ENCODE measurements at places on chromosomes 2 and 18. TPM values are rescaled to one million over a fixed set of nuclear protein-coding genes. Genes with fewer than 3 reads are reported as not detected.

GMCL1 gene
- 13.0 TPM for total RNA-seq

GRCh38 chr2:173741759-173742158 lies 223.4 kb downstream of the SP3 start:
- no peaks in the 10 kb centered on the region for H3K27me3 ChIP-seq
- H3K4me1 ChIP-seq: peaks cover 14% of the 10 kb centered on the region
- H3K4me3 ChIP-seq: no peak overlapping the region
- no peak overlapping the region for H3K27ac ChIP-seq
- H3K36me3 ChIP-seq: no peaks in the 10 kb centered on the region
- no peak for DNase-seq

MRO gene
- total RNA-seq: not detected

GRCh38 chr18:64693766-64694165 lies 544.9 kb upstream of the LINC00305 start:
- no peak overlapping the region for H3K4me3 ChIP-seq
- H3K4me1 ChIP-seq: no peaks in the 10 kb centered on the region
- H3K36me3 ChIP-seq: no peaks in the 10 kb centered on the region

DYNC1I2 gene
- 92.1 TPM for total RNA-seq

HMSD gene
- total RNA-seq: not detected

TACR1 gene
- total RNA-seq: 8.3 TPM

- H3K4me1 ChIP-seq: no peaks in the 10 kb centered on the region
- DNase-seq: no peak
- no peaks in the 10 kb centered on the region for H3K27me3 ChIP-seq
- H3K27ac ChIP-seq: no peak overlapping the region
- no peaks in the 10 kb centered on the region for H3K36me3 ChIP-seq
Measured at GRCh38 chr18:251572-251971, 16.3 kb downstream of the THOC1 start.

CRYGD gene
- total RNA-seq: not detected

GRCh38 chr2:237041231-237041630 lies 44.5 kb upstream of the COPS8 start:
- H3K4me3 ChIP-seq: no peak overlapping the region
- no peaks in the 10 kb centered on the region for H3K4me1 ChIP-seq
- no peaks in the 10 kb centered on the region for H3K36me3 ChIP-seq

GRCh38 chr2:202184557-202184956 lies 53.8 kb downstream of the SUMO1 start:
- H3K27ac ChIP-seq: no peak overlapping the region
- H3K4me3 ChIP-seq: no peak overlapping the region
- no peaks in the 10 kb centered on the region for H3K4me1 ChIP-seq
- no peak for DNase-seq
- no peaks in the 10 kb centered on the region for H3K27me3 ChIP-seq
- H3K36me3 ChIP-seq: no peaks in the 10 kb centered on the region

GRCh38 chr18:59140302-59140885 lies 710 bp downstream of the SEC11C start:
- no peak overlapping the region for H3K27ac ChIP-seq
- H3K27me3 ChIP-seq: no peaks in the 10 kb centered on the region
- peak overlapping the region; percentile 57 for H3K4me3 ChIP-seq
- no peaks in the 10 kb centered on the region for H3K36me3 ChIP-seq
- H3K4me1 ChIP-seq: peaks cover 5% of the 10 kb centered on the region
- DNase-seq: no peak

- H3K4me3 ChIP-seq: no peak overlapping the region
- H3K27ac ChIP-seq: no peak overlapping the region
- H3K36me3 ChIP-seq: no peaks in the 10 kb centered on the region
- H3K4me1 ChIP-seq: no peaks in the 10 kb centered on the region
- H3K27me3 ChIP-seq: no peaks in the 10 kb centered on the region
Measured at GRCh38 chr2:190335225-190335559, 8.2 kb upstream of the INPP1 start.

- peaks cover 6% of the 10 kb centered on the region for H3K4me1 ChIP-seq
- H3K27ac ChIP-seq: no peak overlapping the region
- no peak for DNase-seq
Measured at GRCh38 chr2:39730685-39731302, 48.3 kb downstream of the THUMPD2 start.
